ENCODE measurements at places on chromosomes 4 and X. TPM values are rescaled to one million over a fixed set of nuclear protein-coding genes. Genes with fewer than 3 reads are reported as not detected.

TLR10 gene
- total RNA-seq = not detected

DNA sequence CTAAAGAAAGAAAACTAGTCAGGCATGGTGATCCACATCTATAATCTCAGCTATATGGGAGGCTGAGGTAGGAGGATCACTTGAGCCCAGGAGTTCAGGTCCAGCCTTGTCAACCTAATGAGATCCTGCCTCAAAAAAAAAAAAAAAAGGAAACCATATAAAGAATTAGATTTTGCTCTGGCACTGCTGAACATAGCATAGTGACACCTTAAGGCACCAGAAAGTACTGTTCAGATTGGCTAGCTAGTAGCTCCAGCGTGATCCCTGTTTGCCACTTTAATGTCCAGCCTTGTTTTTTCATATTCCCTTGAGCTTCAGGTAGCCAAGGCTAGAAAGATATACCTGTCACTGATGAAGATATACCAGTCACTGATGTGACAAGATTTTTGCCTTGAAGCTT is 34.1 kb downstream of the EXOC1 start:
- peaks cover 12% of the 10 kb centered on the region for H3K4me1 ChIP-seq
- peaks cover 6% of the 10 kb centered on the region for H3K36me3 ChIP-seq
- no peak overlapping the region for H3K4me3 ChIP-seq
- H3K27me3 ChIP-seq = no peaks in the 10 kb centered on the region
- DNase-seq = peak; percentile 21
- no peak overlapping the region for H3K27ac ChIP-seq

GRCh38 chr4:52051213-52051614 is at the start of gene SPATA18:
SPATA18 (plus strand) TSS chr4:52051304; CDS start chr4:52051705, 401 bp downstream.
- peaks cover 21% of the 10 kb centered on the region for H3K27me3 ChIP-seq
- peak; percentile 38 for DNase-seq
- H3K4me3 ChIP-seq = peak within 1 kb of the TSS; percentile 68

DNA sequence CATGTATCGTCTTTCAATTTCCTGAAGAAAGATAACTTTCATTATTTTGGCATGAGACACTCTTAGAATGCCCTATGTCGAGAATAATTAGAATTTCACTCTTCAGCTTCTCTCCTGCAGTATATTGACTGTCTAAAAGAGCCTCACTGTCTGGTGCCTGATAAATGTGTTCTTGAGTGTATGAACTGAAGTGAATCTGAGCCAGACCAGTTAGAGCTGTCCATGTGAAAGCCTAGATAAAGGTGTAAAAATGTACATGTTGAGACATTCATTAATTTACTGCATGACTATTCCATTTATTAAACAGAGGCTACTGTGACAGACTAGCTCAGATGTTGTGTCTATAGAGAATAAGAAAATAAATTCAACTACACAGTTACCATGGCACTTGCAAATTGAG is 283.2 kb downstream of the PCDH18 start:
- H3K4me1 ChIP-seq = peaks cover 5% of the 10 kb centered on the region
- H3K36me3 ChIP-seq = no peaks in the 10 kb centered on the region
- H3K27me3 ChIP-seq = no peaks in the 10 kb centered on the region
- no peak overlapping the region for H3K27ac ChIP-seq

NRK gene
- not detected for total RNA-seq

CHST7 gene
- total RNA-seq = 5.6 TPM

GYPA gene
- total RNA-seq = not detected

TRIM75 gene
- total RNA-seq = not detected

- no peaks in the 10 kb centered on the region for H3K36me3 ChIP-seq
- DNase-seq = no peak
- H3K27me3 ChIP-seq = no peaks in the 10 kb centered on the region
- peaks cover 17% of the 10 kb centered on the region for H3K4me1 ChIP-seq
- no peak overlapping the region for H3K27ac ChIP-seq
These were observed 357.3 kb upstream of the RASGEF1B start for GRCh38 chr4:81828991-81829390.

DNA sequence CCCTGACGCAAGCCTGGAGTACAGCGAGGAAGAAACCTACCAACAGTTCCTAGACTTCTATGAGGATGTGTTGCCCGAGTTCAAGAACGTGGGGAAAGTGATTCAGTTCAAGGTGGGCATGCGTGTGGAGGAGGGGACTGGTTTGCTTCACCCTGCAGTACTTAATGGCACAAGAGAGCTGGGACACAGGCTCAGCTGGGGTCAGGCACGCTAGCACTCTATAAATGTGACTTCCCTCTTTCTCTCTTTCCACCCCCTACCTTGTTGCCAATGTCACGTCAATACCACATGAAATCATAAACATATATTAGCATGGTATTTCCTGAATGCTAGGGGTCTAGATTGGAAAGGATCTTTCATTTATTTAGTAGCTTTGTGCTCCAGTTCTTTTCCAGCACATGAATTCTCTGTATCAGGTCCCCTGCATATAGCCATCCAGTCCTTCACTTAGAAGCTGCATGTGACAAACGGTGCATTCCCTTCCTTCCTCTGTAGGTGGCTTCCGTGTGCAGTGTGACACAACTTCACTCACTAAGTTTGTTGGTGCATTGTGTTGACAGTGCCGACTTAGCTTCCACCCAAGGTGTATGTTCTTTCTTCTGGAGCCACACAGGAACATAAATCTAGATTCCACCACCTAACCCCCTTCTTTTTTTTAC is 25.6 kb downstream of the ZRSR2 start:
- no peak overlapping the region for H3K4me3 ChIP-seq
- no peaks in the 10 kb centered on the region for H3K27me3 ChIP-seq
- peak; percentile 66 for DNase-seq

DNA sequence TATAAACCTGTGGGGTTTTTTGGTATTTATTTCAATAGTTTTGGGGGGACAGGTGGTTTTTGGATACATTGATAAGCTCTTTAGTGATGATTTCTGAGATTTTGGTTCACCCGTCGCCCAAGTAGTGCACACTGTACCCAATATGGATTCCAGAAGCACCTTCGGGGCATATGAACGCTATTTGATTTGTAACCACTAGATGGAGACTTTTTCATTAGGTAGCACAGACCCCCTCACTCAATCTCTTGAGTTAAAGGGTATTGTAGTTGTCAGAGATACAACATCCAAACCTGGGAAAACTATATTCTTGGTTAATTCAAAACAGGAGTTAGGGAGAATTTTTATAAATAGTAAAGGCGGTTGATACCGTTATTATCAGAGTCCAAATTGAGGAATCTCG is 79.8 kb downstream of the SPANXN3 start:
- H3K27me3 ChIP-seq = no peaks in the 10 kb centered on the region
- no peak overlapping the region for H3K4me3 ChIP-seq
- no peaks in the 10 kb centered on the region for H3K4me1 ChIP-seq
- H3K27ac ChIP-seq = no peak overlapping the region
- H3K36me3 ChIP-seq = no peaks in the 10 kb centered on the region

DNA sequence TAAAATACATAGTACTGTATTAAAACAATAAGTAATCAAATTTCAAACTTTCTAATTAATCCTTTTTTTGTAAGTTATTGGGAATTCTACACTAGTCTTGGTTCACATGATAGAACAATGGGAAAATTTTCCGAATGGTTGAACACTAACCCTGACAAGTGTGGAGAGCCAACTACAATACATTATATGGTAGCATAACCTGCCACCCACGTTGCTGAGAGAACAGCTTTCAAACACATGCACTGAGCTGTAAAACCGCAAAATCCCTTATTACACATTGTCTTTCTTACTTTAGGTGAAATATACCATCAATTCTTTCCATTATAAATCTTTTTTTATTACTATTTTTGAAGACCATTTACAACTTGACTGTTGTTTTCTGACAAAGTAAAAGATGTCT is 54.7 kb downstream of the ANAPC10 start:
- H3K4me3 ChIP-seq = no peak overlapping the region
- peak; percentile 75 for DNase-seq
- H3K36me3 ChIP-seq = no peaks in the 10 kb centered on the region
- H3K4me1 ChIP-seq = peaks cover 23% of the 10 kb centered on the region
- no peaks in the 10 kb centered on the region for H3K27me3 ChIP-seq
- H3K27ac ChIP-seq = no peak overlapping the region

CCKAR gene
- total RNA-seq = not detected

GRCh38 chrX:74520896-74521295 is 93.5 kb downstream of the RLIM start:
- no peak for DNase-seq
- no peaks in the 10 kb centered on the region for H3K27me3 ChIP-seq
- no peak overlapping the region for H3K4me3 ChIP-seq
- H3K4me1 ChIP-seq = no peaks in the 10 kb centered on the region
- H3K36me3 ChIP-seq = no peaks in the 10 kb centered on the region

DNA sequence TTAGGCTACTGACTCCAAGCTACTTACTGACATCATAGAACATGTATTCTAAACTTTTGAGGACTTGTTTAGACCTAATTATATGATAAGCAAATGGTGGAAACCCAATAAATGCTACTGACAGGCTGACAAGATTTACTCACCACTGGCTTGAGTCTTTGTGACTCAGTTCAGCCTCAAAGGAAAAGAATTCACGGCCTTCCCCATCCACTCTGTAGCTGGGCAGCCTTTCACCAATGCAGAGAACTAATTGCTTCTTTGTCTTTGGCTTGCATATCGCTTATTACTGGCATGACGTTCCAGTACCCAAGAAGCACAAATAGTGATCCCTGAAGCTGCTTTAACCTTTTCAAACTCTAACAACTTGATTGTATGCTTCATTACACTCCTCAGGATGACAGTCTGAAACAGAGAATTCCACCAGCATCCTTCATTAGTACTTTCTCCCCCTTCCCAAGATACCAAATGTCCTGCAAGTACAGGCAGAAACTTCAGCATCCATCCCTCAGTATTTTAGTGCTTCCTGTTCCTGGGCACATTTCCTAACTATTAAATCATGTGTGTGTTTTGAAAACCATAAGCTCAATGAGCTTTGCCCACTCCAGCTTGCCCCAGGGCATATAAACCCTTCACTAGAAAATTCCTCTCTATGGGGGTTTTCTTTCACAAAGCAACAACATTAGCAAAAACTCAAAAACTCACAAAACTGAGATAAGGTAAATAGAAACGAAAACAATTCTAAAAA is 298.1 kb upstream of the SLC7A11 start:
- no peak overlapping the region for H3K4me3 ChIP-seq
- DNase-seq = no peak
- no peak overlapping the region for H3K27ac ChIP-seq
- no peaks in the 10 kb centered on the region for H3K36me3 ChIP-seq
- H3K4me1 ChIP-seq = no peaks in the 10 kb centered on the region
- H3K27me3 ChIP-seq = no peaks in the 10 kb centered on the region

GRCh38 chrX:39764441-39764914 is 333.3 kb downstream of the BCOR start:
- H3K4me1 ChIP-seq = peaks cover 25% of the 10 kb centered on the region
- no peak overlapping the region for H3K27ac ChIP-seq
- DNase-seq = peak; percentile 53
- no peaks in the 10 kb centered on the region for H3K27me3 ChIP-seq
- no peak overlapping the region for H3K4me3 ChIP-seq
- no peaks in the 10 kb centered on the region for H3K36me3 ChIP-seq

DNA sequence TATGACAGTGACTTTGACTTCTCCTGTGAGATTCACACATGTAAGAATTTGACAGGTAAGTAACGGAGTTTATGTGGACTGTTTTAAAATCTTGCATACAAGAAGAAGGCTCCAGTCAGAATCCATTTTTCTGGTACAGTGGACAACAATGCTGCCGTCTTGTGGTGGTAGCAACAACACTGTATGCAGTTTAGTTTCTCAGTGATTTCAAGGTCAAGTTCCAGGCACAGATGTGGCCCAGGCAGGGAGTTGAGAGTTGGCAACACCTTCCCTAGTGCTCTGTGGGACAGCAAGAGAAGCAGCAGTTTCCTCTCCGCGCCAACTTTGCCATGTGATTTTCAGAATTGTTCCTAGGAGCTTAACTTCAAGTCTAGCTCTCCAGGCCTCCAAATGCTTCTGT is 56.0 kb upstream of the STPG2 start:
- no peak overlapping the region for H3K27ac ChIP-seq
- no peak for DNase-seq
- H3K36me3 ChIP-seq = no peaks in the 10 kb centered on the region
- H3K27me3 ChIP-seq = no peaks in the 10 kb centered on the region
- no peaks in the 10 kb centered on the region for H3K4me1 ChIP-seq

DNA sequence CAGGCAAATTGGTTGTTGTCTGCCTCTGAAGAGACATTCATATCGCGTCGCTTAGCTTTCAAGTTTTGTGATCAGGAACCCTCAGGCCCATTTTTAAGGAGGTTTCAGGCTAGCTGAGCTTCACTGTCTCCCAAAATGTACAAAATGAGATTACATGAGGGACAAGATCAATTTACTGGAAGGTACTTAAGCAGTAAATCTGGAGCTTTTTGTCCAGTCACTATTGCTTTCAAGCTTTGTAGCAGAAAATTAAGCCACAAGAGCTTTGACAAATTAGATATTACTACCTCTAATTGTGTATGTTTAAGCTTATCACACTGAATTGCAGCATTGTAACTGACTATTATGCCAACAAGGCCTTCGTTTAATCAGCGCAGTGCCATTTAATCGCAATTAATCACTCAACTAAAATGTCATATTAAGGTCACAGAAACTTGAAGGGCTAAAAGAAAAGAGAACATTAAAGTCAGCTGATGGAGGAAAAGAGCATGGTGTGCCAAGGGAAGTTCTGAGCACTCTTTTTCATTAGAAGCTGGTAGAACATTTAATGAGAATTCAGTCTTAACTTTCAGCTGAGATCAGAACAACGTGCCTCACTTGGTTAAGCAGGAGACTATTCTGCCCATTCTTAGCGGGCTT is 353.0 kb downstream of the FBXO8 start:
- H3K4me1 ChIP-seq = peaks cover 21% of the 10 kb centered on the region
- no peak overlapping the region for H3K4me3 ChIP-seq
- no peak overlapping the region for H3K27ac ChIP-seq
- no peaks in the 10 kb centered on the region for H3K36me3 ChIP-seq
- no peaks in the 10 kb centered on the region for H3K27me3 ChIP-seq
- no peak for DNase-seq

DNA sequence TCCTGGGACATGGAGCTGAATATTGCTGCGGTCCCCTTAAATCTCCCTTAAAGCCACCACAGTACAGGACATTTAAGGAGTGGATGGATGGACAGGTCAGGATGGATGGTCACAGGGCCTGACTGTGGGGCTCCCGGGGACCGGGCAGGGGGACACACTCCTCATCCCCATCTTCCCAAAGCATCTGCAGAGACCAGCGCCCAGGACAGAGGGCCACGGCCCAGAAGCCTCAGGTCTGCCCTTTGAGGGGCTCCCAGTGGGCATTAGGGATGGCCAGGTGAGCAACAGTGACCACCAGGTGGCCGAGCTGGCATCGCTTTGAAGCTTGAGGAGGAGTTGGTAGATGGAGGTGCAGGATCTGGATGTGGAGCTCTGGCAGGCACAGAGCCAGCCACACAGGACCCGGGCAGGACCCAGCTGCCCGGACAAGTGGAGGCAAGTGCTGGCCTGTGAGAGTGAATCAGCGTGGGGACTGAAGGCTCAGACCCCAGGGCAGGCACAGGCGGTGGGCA is 51.4 kb downstream of the ABLIM2 start:
- H3K27me3 ChIP-seq = no peaks in the 10 kb centered on the region
- no peak for DNase-seq
- no peaks in the 10 kb centered on the region for H3K36me3 ChIP-seq
- H3K27ac ChIP-seq = no peak overlapping the region
- no peak overlapping the region for H3K4me3 ChIP-seq

GRCh38 chr4:143021384-143021783 is 163.3 kb upstream of the USP38 start:
- no peaks in the 10 kb centered on the region for H3K27me3 ChIP-seq
- no peak for DNase-seq
- no peaks in the 10 kb centered on the region for H3K36me3 ChIP-seq
- no peak overlapping the region for H3K27ac ChIP-seq
- H3K4me1 ChIP-seq = no peaks in the 10 kb centered on the region
- H3K4me3 ChIP-seq = no peak overlapping the region

GRCh38 chrX:38879631-38880220 is 78.5 kb downstream of the MID1IP1 start:
- no peak for DNase-seq
- H3K4me1 ChIP-seq = no peaks in the 10 kb centered on the region
- H3K36me3 ChIP-seq = no peaks in the 10 kb centered on the region
